ENCODE measurements at places on chromosomes 16 and 17. TPM values are rescaled to one million over a fixed set of nuclear protein-coding genes. Genes with fewer than 3 reads are reported as not detected.

DNAI2 gene
- 4.3 TPM for total RNA-seq

GRCh38 chr16:1966460-1966859 lies at the start of gene RNF151:
TSS of gene RNF151 (plus strand) at chr16:1966856. CDS start at chr16:1966882, 26 bp downstream.
- H3K36me3 ChIP-seq: no peaks in the 10 kb centered on the region
- no peak for DNase-seq
- no peaks in the 10 kb centered on the region for H3K27me3 ChIP-seq

FSCN2 gene
- 5.6 TPM for total RNA-seq

KRTAP4-9 gene
- not detected for total RNA-seq

GRCh38 chr16:87954361-87954760 lies 3.1 kb downstream of the BANP start:
- H3K4me1 ChIP-seq: peaks cover 7% of the 10 kb centered on the region
- no peaks in the 10 kb centered on the region for H3K27me3 ChIP-seq
- no peaks in the 10 kb centered on the region for H3K36me3 ChIP-seq
- H3K4me3 ChIP-seq: no peak overlapping the region
- DNase-seq: no peak
- no peak overlapping the region for H3K27ac ChIP-seq

KLHL10 gene
- total RNA-seq: 0.14 TPM

GRCh38 chr16:14545346-14545884 lies 84.6 kb downstream of the PARN start:
- no peak overlapping the region for H3K27ac ChIP-seq
- H3K4me1 ChIP-seq: no peaks in the 10 kb centered on the region
- no peak overlapping the region for H3K4me3 ChIP-seq
- H3K36me3 ChIP-seq: no peaks in the 10 kb centered on the region
- DNase-seq: no peak

BORCS6 gene
- total RNA-seq: 19.1 TPM

TMED6 gene
- total RNA-seq: 1.1 TPM

DNA sequence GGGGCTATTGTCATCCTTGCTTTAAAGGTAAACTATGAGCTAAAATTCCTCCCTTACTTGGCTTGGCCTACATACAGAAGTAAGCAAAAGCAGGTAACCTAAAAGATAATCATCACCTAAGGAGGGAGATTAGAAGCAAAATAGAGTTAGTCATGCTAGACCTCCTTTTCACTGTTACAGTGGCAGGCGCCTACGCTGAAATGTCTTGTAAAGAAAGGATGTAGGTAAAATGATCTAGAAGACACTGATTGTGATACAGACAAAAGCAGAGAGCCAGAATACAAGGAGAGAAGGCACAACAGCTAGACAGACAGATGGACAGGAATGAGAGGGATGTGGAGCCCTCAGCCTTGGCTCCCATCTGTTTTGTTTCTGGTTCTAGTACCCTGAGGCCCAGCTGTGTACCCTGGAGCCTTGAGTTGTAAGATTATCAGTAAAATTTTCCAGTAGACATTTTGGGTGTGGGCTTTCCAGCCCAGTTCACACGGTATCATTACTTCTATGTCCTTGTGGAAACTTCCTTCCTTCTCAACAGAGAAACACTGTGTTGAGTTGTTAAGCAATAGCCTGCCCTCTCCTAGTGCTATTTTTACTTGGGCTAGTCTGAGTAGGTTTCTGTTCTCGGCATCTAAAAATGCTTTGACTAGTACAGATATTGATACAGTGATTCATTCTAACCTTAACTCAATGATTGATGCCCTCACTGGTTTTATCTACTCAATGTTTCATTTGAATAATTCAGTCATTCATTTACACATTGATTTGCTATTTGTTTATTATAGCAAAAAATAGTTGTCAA lies 7.7 kb upstream of the C16orf78 start:
- no peak overlapping the region for H3K4me3 ChIP-seq
- no peaks in the 10 kb centered on the region for H3K36me3 ChIP-seq
- no peaks in the 10 kb centered on the region for H3K27me3 ChIP-seq
- no peaks in the 10 kb centered on the region for H3K4me1 ChIP-seq
- DNase-seq: no peak

- peaks cover 2% of the 10 kb centered on the region for H3K27me3 ChIP-seq
- no peak overlapping the region for H3K4me3 ChIP-seq
Measured at GRCh38 chr16:85982563-85982939, 83.6 kb downstream of the IRF8 start.

GRCh38 chr17:27206447-27206846 lies 87.5 kb upstream of the WSB1 start:
- H3K4me3 ChIP-seq: no peak overlapping the region
- H3K36me3 ChIP-seq: no peaks in the 10 kb centered on the region
- no peak for DNase-seq
- H3K4me1 ChIP-seq: no peaks in the 10 kb centered on the region
- H3K27me3 ChIP-seq: no peaks in the 10 kb centered on the region

CES5A gene
- total RNA-seq: not detected

All from prostate gland (tissue), 2 donors.